ENCODE measurements at places on chromosomes 3 and 15. TPM values are rescaled to one million over a fixed set of nuclear protein-coding genes. Genes with fewer than 3 reads are reported as not detected.

The NRG4 gene
- total RNA-seq = 1.6 TPM

The IVD gene
- 18.1 TPM for total RNA-seq

The GOLGA6D gene
- not detected for total RNA-seq

The TMEM89 gene
- not detected for total RNA-seq

The AHSG gene
- not detected for total RNA-seq

The BCHE gene
- total RNA-seq = 9.4 TPM

The ATP6V1A gene
- total RNA-seq = 27.1 TPM

The NEK11 gene
- 13.0 TPM for total RNA-seq

The KIF23 gene
- 24.0 TPM for total RNA-seq

The TBC1D2B gene
- 45.7 TPM for total RNA-seq

The OR5AC2 gene
- not detected for total RNA-seq

The CKMT1B gene
- total RNA-seq = 0.54 TPM

The CLRN1 gene
- not detected for total RNA-seq

The ROBO2 gene
- total RNA-seq = 0.33 TPM

The LRRC31 gene
- total RNA-seq = not detected

The GOLGA8A gene
- total RNA-seq = 11.4 TPM

The FBXL22 gene
- 0.39 TPM for total RNA-seq

The TNNC1 gene
- total RNA-seq = 3.5 TPM

The WNT7A gene
- 6.8 TPM for total RNA-seq

The SPESP1 gene
- 2.0 TPM for total RNA-seq

The GAP43 gene
- total RNA-seq = not detected

The PCOLCE2 gene
- total RNA-seq = 0.39 TPM

The ROPN1 gene
- not detected for total RNA-seq

The FANCD2OS gene
- not detected for total RNA-seq

The AP3B2 gene
- 0.11 TPM for total RNA-seq

The CFAP100 gene
- not detected for total RNA-seq

The GOLGA8R gene
- total RNA-seq = 6.7 TPM

The LARP6 gene
- 20.8 TPM for total RNA-seq

The AADACL2 gene
- not detected for total RNA-seq

The SLC22A14 gene
- total RNA-seq = 1.6 TPM

The MESP1 gene
- total RNA-seq = not detected

The GADL1 gene
- total RNA-seq = not detected

The PLCB2 gene
- total RNA-seq = 1.2 TPM

The PARP6 gene
- total RNA-seq = 31.9 TPM
